ENCODE measurements at places on chromosomes 5 and 9.

- no peak for DNase-seq
Observed at GRCh38 chr5:55220433-55221185, 6.5 kb downstream of the MCIDAS start.

DNA sequence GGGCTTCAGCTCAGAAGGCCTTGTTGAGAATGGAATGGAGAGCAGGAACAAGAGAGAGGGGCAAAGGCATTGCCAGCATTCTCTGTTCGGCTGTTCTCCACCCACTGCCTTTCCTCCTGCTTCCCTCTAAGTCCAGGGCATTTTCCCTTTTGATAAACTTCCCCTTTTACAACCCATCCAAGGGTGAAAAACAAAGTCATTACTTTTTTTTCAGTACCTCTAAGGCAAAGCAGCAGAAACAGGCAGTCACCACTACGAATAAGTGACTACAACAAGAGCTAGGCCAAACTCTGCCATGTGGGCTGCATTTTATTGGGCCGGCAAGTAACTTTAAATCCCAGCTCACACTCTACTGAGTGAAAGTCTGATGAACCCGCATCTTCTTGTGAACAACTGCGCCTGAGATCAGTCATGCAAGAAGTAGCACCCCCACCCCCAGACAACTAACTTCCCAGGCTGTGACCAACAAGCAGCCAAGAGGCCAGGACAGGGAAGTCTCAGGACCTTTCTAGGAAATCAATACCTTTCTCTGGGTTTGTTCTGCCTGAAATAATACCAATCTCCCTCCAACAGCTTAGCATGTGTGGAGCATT lies 13.1 kb downstream of the IL7R start:
- no peak for DNase-seq

- no peak for DNase-seq
Observed at GRCh38 chr9:78828521-78828920, 531.6 kb downstream of the PSAT1 start.

- DNase-seq = no peak
Observed at GRCh38 chr5:142280066-142281007, 44.5 kb downstream of the SPRY4 start.

- DNase-seq = no peak
Observed at GRCh38 chr9:131227959-131228460, 48.3 kb downstream of the FAM78A start.

DNA sequence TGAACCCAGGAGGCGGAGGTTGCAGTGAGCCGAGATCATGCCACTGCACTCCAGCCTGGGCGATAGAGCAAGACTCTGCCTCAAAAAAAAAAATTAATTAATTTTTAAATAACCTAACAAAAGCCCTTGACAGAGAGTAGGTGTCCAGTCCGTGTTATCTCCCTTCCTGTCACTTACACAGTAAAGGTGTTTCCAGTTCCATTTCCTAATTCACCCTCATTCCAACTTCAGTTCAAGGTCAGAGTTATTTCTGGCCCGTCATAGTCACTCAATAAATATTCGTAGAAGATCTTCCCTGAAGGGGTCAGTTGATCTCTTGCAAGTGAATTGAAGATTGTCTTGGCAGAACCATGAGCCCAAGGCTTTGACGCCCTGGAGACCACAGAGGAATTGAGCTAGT lies 16.4 kb upstream of the ERGIC1 start:
- no peak for DNase-seq

GRCh38 chr9:109904666-109905065 lies 124.7 kb downstream of the PALM2AKAP2 start:
- peak; percentile 18 for DNase-seq

DNA sequence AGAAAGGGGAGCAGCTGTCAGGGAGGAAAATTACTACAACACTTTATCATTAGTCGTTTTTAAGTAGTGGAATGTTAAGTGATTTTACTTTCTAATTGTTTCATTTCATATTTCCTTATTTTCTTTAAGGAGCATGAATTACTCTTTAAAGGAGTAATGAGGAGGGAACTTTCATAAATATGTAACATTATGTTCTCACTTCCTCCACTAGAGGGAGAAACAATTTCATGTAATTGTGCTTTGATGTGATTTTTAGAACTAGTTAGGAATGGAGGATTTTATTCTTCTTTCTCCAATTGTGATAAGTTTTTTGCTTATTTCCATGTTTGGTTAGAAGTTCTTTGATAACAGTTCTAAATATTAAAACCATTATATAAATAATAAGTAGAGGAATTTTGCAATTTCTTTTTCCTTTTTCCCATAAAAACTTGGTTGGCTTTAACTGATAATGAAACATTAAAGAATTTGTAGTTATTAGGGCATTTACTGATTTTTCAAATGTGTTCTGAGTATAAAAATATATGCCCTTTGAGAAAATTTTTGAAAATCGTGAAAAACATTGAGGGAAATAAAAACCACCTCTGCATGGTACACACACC lies 25.6 kb downstream of the CEP78 start:
- peak; percentile 56 for DNase-seq

DNA sequence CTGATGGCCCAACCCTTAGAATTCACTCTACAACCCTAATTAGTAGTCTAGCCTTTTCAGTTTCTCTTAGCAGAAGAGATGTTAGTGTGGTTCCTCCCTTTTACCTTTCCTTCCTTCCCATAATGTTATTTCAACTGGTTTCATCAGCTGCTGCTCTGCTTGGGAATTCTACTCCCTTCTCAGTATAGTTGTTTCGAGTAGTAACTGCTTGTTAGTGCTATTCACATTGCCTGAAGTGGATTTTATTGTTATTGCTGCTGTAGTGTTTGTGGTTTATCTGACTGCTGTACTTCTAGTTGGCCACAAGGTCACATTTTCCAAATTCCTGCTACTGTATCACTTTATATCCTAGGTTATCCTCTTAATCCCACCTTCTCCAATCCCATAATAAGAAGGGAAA lies 29.7 kb downstream of the SMIM15 start:
- DNase-seq = no peak

DNA sequence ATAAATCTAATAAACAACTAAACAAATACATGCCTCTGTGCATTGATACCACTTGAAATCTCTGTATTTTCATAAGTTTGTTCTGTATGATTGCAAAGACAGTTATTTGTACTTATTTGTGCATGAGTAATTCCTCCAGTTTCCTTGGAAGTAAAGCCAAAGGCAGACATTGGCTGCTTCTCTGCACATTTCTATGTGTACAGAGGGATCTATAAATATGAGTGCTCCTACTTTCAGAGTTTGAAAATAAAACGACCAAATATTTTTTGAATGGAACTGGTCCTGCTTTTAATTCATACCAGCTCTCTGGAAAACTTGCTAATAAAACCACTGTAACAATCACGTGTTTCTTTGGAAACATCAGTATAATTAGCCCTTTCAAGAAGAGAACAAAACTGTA lies 306.5 kb downstream of the MAN2A1 start:
- DNase-seq = no peak

DNA sequence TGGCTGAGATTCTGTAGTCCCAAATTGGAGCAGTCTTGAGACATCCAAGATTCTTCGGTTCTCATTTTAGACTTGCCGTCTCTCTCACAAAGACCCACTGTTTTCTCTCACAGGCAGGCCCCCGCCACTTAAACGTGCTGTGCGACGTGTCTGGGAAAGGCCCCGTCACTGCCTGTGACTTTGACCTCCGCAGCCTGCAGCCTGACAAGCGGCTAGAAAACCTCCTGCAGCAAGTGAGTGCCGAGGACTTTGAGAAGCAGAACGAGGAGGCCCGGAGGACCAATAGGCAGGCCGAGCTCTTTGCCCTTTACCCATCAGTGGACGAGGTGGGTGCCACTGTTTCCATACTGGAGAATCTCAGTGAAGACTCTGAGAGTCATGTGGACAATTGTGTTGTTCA lies 97.2 kb downstream of the DOCK8 start:
- DNase-seq = no peak

DNA sequence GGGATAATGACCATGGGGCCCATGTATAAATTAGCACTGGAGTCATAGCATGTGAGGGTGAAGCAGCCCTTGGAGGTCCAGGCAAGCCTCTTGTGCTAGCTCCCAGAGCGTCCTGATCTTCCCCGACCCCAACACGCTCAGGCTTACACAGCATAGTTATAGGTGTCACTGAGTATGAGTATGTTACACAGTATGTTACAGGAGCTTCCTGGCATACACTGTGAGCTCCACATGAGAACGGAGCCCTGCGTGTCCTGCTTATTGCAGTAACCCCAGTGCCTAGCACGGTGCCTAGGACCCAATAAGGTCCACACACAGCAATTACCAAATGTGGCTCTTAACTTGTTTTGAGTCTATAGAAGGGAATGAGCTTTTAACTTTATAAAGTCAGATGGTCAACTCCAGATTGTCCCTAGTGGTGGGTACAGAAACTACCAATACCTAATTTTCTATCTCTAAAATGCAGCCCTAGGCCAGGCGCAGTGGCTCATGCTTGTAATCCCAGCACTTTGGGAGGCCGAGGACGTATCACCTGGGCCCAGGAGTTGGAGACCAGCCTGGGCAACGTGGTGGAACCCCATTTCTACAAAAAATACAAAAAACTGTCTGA lies 64.1 kb downstream of the PLAC8L1 start:
- peak; percentile 26 for DNase-seq

- no peak for DNase-seq
Observed at GRCh38 chr5:173789031-173789920, 98.9 kb upstream of the CPEB4 start.

DNA sequence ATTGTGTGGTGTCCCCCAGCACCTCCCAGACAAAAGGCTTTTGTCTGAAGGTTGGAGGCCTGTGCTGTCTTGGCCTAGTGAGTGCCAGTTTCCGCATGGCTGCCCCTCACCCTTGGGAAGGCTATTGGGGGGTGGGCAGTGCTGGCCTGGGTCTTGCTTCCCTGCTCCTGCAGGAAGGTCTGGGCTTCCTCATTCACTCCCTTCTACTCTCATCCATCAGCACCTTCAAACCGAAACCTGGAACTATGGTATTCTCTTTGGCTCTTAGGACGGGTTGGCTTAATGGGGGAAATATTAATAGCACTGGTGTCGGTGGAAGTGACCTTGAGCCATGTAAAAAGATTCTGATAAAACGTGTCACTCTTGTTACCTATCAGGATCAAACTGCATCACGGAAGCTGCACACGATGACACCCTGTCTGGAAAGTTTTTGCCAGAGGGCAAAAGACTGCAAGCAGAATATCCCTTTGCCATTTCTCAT lies 34.0 kb upstream of the GLRX start:
- no peak for DNase-seq

GRCh38 chr9:122151267-122151828 lies 8.2 kb downstream of the NDUFA8 start:
- DNase-seq = no peak

DNA sequence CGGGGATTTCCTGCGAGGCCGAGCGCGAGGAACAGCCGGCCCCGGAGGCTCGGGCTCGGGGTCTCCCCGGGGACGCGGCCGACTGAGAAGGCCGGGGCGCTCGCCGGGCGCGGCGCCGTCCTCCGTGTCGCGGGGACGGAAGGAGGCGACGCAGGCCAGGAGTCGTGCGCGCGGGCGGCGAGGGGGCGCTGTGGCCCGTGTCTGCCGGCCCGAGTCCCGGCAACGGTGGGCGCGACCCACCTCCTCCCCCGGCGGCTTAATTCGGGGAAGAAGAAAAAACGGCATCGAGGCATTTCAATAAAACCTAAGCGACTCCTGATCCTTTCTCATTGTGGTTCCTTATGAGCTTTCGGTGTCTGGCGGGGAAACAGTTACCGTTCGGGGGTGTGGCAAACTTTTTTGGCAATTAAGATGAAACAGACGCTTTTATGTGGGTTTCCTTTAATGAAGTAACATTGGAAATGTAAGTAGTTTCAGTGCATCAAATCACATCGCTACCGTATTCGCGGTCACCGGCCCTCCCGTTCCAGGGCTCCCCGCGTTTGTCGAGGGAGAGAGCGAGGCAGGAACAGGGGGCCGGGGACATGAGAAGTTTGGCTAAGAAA lies 3.7 kb upstream of the IRX2 start:
- no peak for DNase-seq

- DNase-seq = no peak
Observed at GRCh38 chr9:132108728-132109127, 29.1 kb upstream of the MED27 start.

DNA sequence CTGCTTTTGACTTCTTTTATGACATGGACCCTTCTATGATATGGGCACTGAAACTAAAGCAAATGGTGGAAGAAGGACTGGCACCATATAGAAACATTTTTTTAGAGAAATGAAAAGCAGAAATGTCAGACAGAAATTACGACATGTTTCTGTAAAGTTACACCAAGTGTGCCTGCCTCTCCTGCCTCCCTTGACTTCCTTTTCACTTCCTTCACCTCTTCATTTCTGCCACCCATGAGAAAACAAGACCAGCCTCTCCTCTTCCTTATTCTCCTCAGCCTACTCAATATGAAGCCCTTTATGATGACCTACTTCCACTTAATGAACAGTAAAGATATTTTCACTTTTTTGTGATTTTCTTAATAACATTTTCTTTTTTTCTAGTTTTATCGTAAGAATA lies 44.5 kb downstream of the ERCC6L2 start:
- DNase-seq = no peak

DNA sequence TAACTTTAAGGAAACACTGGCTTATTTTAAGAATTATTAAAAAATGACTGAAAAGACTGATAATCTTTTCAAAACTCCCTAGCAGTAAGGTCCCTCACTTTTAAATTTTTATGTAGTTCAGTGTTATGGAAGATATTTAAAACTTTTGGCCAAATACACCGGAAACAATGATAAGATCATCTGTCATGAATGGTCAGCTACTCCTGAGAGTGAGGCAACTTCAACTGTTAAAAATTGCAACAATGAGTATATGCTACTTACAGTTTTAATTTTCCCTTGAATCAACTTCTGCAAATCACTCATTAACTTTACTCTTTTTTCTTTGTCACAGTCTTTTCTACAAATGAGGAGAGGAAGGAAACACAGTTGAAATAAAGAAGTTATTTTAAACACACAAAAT lies 10.8 kb downstream of the PUM3 start:
- DNase-seq = no peak

DNA sequence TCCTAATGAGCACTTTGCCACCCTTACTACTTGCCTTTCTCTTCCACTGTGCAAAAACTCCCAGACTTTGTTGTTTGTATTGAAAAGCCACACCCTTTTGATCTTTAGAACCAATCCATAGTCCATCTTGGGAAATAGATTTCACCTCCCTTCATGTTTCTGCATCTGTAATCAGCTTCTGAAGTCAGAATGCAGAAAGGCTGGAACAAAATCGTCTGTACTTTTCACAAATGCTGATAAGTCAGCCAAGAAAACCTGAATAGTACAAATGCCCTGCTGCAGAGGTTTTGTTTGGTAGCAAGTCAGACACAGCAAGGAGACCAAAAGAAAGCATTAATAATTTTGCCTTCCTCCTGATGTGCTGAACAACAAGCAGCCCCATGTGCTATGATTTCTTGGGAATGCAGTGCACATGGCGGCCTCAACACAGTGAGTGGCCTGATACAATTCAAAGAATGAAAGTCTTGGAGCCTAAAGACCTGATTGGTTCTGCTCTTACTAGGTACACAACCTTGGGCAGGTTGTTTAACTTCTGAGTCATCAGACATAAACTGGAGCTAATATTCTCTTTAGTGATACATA lies 59.2 kb upstream of the STK32A start:
- peak; percentile 12 for DNase-seq

DNA sequence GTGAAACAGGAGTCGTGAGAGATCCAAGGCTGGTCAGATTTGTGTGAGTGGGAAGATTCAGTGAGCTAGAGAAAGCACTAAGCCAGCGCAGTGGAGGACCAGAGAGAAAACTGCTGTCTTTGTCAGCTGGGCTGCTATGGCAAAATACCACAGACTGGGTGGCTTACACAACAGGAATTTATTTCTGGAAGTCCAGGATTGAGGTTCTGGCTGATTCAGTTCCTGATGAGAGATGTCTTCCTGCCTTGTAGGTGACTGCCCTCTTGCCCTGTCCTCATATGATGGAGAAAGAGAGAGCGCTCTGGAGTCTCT lies 24.2 kb upstream of the ANKRD33B start:
- no peak for DNase-seq

Data from NCI-H69 (cell line).